ENCODE measurements at places on chromosomes 11 and 22.

DNA sequence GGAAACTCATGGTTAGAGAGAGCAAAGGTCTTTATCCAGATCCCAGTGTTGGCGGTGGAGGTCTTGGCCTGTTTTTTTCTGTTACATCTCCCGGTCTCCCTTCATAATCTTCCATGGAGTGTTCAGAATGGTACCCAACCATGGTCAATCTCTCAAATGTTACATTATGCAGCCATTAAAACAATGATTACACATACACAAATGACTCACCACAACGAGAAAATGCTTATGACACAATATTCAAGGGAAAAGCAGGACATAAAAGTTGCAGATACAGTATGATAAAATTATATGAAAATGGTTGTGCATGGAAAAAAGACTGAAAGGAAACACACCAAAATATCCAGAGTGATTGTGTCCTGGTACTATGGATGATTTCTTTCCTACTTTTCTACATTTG lies 17.8 kb upstream of the CSNK1E start:
- DNase-seq: no peak

DNA sequence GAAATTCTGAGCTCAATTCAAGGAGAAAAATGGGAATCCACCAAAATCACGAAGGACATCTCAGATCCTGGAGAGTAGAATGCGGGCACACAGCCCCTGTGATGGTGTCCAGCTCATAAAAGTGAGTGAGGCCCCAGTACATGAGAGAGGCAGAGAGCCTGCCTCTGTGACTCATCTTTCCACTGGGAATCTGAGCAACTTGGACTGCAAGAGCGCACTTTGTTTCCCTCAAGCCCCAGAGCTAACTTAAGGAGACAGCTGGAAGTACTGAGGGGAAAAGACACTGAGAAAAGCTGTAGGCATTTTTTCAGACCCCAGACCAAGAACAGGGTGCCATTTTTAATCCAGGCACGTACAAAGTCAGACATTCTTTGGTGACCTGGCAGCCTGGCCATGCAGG lies 273.7 kb downstream of the C11orf87 start:
- no peak for DNase-seq

DNA sequence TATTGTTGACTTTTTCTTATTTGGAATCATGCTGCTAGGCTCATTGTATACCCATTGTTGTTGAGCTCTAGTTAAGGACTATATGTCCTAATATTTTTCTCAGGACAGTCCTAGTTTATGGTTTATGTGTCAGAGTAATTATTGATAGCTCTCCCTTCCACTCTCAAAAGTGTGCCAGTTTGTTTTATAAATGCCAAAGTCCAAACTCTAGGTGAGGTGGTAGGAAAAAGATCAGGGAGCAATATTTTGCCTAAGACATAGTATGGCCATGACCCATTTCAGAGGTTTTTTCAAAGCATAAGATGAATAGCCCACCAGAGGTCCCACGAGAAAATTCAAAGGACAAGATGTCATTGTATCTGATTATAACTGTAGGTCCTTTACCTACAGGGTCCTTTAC lies 20.9 kb upstream of the DDX10 start:
- no peak for DNase-seq

GRCh38 chr11:133921026-133921425 lies 35.7 kb downstream of the IGSF9B start:
- DNase-seq: no peak

DNA sequence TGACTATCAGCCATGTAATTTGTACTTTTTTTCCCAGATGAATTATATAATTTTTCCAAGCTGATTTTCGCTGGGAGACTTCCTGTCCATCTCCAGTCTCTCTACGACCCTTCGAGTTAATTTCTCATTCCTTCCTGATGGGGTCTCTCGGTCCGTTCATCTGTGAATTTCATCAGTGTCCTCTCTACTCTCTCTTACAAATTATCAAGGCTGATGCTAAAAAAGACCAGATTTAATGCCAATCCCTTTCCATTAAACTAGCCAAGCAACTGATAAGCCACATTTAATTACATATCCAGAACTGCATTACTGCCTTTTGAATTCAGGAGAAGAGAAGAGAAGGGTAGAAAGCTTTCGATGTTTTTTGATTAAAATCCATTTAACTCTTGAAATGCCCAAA lies 25.8 kb downstream of the VSIG10L2 start:
- no peak for DNase-seq

GRCh38 chr11:65260756-65261590 lies 789 bp upstream of the POLA2 start:
- no peak for DNase-seq

DNA sequence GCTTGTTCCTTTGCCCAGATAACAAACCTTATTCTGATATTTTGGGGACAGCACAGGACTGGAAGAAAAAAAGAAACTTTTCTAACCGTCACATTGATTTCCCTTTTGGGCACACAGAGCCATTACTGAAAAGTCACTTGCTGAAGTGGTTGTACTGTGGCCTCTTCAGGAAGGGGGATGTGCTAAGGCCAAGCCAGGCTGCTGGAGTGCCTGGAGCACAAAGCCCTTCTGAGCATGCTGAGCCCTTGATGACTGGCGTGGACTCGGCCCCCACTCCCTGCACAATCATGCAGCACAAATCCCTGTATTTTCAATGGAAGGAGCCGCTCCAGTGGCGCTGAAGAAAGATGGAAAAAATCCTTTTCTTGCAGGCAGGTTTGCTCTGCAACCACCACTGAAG lies 164.2 kb downstream of the NTM start:
- DNase-seq: peak; percentile 51

DNA sequence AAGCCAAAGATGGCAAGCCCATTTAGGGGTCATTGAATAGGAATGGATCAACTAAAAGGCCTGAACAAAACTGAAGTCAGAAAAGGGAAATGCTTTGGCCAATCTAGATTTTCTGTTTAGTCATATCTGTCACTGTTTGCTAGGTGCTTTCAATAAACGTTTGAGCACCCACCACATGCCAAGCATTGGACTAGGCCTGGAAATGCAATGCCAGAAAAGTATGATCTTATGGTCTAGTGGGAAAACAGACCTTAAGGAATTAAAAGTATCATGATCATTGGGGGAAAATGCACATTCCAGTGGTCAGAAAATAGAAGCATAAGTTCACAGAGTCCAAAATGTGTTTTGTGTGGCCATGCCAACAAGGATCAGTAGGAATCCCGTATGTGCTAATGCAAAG lies 76.8 kb upstream of the BIRC3 start:
- DNase-seq: no peak

GRCh38 chr22:19980766-19981165 lies 35.9 kb downstream of the ARVCF start:
- DNase-seq: no peak

GRCh38 chr11:1208394-1209261 lies 14.2 kb upstream of the MUC5B start:
- DNase-seq: no peak

- no peak for DNase-seq
These were observed 8.6 kb downstream of the IGHMBP2 start for GRCh38 chr11:68912254-68912653.

- no peak for DNase-seq
These were observed 64.0 kb upstream of the PTPRJ start for GRCh38 chr11:47916361-47916841.

- no peak for DNase-seq
These were observed 22.7 kb upstream of the ACER3 start for GRCh38 chr11:76837696-76838677.

DNA sequence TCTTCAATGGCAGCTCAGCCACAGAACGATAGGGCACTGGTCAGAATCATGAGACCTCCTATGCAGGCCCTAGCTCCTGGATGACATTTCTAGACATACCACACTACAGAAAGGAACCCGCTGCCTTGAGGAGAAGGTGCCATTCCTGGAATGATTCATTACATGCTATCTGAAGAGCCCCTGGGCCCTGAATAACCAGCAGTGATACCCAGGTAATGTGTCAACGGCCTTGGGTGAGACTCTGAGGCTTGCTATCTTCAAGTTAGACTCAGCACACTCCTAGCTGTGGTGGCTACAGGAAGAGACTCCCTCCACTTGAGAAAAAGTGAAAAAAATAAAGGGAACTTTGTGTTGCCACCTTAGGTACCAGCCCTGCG lies 161.2 kb upstream of the GRIA4 start:
- DNase-seq: no peak
